ENCODE measurements at places on chromosomes 5 and 9.

DNA sequence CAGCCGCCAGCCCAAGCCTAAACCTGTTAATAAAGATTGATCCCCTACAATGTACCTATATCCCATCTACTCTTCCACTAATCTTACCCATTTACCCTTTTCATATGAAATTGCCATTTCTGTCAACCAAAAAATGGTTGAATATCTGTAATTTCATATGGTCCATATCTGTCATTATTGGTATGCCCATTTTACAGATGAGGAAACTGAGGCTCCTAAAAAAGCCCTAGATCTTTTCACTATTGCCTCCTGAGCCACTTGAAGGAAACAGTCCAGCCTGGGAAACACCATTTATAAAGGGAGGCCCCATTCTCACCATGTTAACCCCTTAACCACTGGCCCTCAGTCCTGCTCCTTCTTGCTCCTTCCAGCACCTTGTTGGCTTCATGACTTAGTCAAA is 41.2 kb upstream of the SNAPC3 start:
- DNase-seq, result no peak

- peak; percentile 35 for DNase-seq
Observed at GRCh38 chr5:116361171-116361967, 213.3 kb downstream of the SEMA6A start.

- DNase-seq, result no peak
Observed at GRCh38 chr9:20479419-20480155, 142.7 kb downstream of the MLLT3 start.

- no peak for DNase-seq
Observed at GRCh38 chr9:131805803-131806202, 65.9 kb upstream of the RAPGEF1 start.

- no peak for DNase-seq
Observed at GRCh38 chr9:115263371-115264075, 145.6 kb upstream of the TNC start.

DNA sequence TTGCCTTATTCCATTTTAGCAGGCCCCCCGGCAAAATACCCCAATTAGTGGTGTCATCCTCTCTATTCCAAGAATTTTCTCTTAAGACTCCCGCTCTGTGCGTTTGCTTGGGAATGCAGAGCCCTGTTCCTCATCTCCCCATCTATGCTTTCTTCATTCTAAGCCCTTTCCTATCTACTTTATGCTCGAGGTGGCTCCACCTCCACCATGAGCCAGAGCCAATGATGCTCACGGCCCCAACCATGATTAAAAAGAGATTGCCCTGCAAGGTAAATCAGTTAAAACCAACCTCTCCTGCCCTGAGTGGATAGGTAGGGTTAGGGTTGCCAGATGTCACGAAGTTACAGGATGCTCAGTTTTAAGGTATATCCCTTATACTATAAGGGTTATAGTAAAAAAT is 677 bp upstream of the TXNDC15 start:
- no peak for DNase-seq

All from hepatic stellate cell (primary cell).